Type B pancreatic cell (in vitro differentiated cells): ENCODE measurements at places on chromosomes 1 and 21. TPM values are rescaled to one million over a fixed set of nuclear protein-coding genes. Genes with fewer than 3 reads are reported as not detected.

- DNase-seq: no peak
Observed at GRCh38 chr1:5150191-5150590, 495.8 kb downstream of the AJAP1 start.

GRCh38 chr1:6243053-6243834 lies 735 bp upstream of the HES3 start:
- no peak for DNase-seq

DNA sequence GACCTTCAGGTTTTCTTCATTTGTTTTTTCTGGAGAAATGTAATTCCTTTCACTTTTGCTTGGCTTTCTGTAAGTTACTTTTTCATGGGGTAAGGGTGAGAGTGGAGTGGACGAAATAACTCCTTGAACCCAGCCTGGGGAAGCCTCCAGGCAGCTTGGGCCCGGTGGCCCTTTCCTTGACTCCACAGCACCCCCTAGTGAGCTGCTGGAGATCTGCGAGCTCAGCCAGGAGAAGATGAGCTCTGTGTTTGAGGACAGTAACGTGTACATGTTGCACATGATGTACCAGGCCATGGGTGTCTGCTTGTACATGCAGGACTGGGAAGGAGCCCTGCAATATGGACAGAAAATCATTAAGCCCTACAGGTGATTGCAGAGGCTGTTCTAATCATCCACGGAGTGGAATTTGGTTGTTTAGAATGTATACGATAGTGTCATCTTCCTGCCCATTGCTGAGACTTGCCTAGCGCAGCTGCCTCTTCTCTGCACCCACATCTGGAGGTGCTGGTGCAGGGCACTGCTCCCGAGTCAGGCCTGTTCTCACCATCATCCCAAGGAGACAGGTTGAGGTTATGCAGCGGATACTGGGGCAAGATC lies 51.0 kb downstream of the SMYD2 start:
- DNase-seq: no peak

The CZIB gene
- 36.2 and 72.7 TPM in 2 replicates for total RNA-seq
